ENCODE measurements at places on chromosomes 5 and 9.

GRCh38 chr5:140342287-140342686 lies 4.1 kb downstream of the HBEGF start:
- DNase-seq = no peak

DNA sequence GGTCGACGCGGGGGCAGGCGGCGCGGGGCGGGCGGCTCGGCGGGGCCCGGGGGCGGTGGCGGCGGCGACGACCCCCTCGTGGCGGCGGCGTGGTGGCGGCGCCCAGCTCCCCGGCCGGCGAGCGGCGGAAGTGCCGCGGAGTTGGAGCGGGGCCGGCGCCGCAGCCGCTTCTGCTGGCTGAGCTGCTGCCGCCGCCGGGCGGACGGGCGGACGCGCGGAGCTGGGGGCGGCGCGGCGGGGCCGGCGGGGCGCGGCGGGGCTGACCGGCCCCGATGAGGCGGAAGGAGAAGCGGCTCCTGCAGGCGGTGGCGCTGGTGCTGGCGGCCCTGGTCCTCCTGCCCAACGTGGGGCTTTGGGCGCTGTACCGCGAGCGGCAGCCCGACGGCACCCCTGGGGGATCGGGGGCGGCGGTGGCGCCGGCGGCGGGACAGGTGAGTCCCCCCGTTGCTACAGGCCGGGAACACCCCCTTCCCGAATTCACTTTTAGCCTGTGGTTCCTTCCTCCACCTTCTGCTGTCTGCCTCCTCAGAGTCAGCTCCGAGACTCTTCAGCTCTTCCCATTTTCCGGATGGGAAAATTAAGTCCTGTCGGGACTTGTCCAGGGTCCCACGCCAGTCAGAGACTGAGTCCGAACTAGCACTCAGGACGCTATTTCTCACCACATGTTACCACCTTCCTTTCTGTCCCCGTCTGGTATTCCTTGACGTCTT lies at the start of gene GALNT10:
Gene GALNT10 (plus strand): TSS at position 139 of the 710 bp plus-strand sequence. CDS start 134 bp downstream, at position 273.
- DNase-seq = no peak

DNA sequence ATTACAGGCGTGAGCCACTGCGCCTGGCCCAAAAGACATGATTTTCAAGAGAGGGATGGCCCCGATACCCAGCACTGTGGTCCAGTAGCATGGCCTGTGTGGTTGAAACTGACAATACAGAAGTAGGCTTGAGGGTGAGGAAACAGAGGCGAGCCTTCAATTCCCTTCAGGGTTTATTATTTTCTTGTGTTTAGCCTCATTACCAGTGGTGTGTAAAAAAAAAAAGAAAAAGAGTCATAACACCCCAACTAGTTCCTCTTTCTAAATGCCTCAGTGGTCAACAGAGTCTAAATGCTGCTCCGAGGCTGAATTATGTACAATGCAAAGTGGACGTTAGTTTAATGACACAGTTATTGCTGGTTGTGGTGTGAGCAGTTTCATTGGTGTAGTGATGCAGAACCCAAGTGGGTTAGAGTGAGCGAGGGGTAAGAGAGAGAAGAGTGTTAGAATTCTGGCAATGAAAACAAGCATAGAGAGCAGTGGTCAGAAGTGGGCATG lies 58.8 kb downstream of the SNX30 start:
- DNase-seq = peak; percentile 49

- peak; percentile 44 for DNase-seq
Measured at GRCh38 chr5:132877938-132878337, 4.5 kb downstream of the LEAP2 start.

GRCh38 chr5:156913719-156914370 lies 49.2 kb downstream of the TIMD4 start:
- peak; percentile 49 for DNase-seq

DNA sequence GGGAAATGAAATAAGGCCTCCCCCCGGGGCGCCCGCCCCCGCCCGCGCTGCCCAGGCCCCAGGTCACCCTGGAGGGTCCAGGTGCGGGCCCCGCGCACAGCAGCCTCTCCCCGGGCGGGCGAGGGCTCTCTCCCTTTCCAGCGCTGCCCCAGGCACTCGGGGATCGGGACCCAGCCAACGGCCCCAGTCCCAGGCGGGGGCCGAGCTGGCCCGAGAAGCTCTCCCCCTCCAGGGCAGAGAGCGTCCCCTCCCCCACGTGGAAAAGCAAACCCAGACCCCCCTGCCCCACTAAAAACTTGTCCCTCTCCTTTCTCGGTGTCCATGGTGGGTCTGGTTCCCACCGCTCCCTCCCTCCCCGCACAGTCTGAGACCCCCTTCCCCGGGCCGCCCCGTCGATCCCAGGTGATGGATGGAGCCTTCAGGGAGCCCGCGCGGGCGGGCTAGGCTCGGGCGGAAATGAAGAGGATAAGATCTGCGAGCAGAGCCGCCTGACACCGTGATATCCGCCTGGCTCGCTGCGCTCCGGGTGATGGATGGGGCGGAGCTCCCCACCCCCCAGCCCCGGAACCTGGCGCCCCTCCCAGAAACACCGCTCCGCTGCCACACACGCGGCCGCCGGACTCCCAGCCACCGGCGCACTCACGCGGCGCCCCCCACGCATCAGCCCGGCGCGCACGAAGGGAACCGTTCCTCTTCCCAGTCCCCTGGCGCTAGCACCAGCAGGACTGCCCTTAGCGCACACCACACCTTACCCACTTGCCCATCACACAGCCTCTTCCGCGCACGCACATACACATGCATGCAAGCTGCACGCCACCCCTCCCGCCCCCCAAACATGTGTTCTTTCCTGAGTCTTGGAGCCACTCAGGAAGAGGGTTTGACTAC lies 81.7 kb upstream of the ZBTB43 start:
- no peak for DNase-seq

DNA sequence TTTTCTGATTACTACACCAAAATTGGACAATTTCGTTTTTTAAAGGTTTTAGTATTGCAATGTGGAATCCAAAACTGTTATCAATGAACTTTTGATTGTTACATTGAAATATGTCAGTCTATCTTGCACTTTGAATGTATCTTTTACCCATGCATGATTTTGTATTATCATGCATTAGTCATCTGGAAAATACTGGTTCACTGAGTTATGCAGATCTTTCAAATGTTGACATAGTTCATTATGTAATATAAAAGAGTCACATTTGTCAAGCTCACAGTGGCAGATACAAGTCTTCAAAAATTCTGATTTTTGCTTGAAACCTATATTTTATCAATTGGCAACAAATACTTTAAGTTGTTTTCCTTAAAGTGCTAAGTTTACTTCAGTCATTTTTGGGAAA lies 85.2 kb downstream of the NR3C1 start:
- DNase-seq = no peak

- no peak for DNase-seq
Measured at GRCh38 chr5:1878050-1878849, 4.5 kb downstream of the IRX4 start.

- DNase-seq = no peak
Measured at GRCh38 chr9:9102295-9102694, 1302.7 kb upstream of the DMAC1 start.

GRCh38 chr5:14574096-14574495 lies 7.5 kb upstream of the OTULINL start:
- DNase-seq = peak; percentile 65
